ENCODE measurements at places on chromosomes 6 and 20.

DNA sequence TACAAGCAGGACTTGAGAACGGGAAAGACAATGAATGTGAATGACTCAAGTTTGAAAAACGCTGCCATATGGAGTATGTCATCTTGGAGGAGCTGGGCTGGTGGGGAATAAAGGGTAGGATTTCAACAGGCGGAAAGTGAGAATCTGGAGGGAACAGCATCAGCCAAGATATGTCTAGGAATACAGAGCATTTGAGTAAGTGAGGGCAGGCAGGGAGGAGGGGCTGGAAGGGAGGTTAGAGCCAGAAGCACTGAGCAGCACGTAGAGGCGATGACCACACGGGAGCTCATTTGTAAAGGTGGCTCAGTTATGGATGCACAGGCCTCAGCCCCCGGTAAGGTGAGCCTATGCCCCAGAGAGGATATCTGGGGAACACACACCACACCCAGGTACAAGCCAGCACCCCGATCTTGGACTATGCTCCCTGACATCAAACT is 115.1 kb downstream of the ZMYND8 start:
- DNase-seq: no peak

DNA sequence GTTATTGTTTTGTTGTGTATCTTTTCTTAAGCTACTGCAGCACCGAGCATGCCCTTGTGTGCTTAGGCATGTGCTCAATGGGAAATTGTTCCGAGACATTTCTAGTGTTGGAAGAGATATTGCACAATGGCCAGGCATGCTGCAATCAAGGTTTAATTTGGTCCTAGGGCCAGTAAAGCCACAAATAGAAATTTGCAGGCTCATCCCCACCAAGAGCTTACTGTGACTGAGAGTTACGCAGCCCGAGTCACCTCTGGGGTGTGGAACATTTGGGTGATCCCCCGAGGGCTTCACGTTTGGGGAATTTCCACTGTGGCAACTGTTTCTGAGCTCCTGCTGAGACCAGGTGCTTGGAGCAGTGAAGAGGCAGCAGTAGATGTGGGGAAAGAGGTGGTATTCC is 65.8 kb downstream of the ADTRP start:
- DNase-seq: no peak

DNA sequence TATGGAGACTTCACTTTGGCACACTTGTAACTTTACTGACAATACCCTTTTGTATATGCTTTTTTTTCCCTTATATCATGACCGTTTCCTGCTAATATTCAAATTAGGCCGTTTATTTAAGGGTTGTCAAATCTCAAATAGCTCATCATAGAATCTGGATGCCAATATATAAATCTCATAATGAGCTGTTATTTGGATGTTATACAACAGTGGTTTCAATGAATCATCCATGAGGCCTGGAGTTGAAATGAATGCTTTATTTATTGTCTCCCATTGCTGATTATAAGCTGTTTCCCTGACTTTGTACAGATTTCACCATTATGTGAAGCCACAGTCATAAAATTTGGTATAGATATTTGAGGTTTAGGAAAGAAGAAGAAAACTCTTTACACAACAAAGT is 256.1 kb downstream of the PLCB1 start:
- DNase-seq: no peak

DNA sequence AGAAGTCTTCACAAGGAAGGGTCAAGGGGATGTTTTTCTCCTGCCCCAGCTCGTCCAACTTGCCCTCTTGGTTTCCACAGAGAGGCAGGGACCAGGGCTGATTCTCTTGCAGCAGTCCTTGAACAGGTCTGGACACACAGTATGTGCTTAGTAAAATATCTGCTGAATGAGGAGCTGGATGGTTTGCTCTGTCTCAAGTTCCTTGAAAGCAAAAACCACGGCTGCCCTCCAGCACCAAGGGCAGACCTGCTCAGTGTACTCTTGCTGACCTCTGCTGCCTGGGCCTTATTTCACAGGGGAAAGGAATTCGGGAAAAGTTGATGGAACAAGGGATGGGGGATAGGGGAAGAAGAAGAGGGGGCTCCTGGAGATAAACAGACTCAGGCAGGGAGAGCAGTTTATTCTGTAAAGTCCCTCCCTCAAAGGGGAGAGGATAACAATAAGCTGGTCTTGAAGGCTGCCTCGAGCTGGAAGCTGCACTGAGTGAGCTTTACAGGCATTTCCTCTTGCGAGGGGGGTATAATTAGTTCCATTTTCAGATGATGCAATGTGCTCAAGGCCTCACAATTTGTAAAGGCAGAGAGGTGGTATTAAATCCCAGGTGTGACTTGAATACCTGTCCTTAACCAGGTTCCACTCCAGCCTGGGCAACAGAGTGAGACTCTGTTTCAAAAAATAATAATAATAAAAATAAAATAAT is 10.3 kb downstream of the KCNK5 start:
- no peak for DNase-seq

GRCh38 chr20:12067686-12068085 is 150.0 kb downstream of the BTBD3 start:
- no peak for DNase-seq

DNA sequence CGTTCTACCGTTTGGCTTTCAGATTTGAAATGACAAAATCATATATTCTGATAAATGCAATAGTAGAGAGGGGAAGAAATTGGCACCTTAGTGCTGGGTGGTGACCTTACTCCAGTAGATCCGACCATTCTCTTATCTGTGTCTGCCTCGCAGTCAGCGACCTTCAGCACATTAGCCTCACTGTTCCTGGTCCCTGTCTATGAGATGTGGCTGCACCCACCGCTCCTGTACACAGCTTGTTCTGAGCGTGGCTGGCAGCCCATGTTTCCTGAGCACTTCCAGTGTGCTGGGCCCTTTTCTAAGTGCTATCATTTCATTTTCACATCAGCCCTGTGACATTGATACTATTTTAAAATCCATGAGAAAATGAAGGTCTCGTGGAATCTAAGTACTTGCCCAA is 138.1 kb downstream of the TMEM242 start:
- no peak for DNase-seq

DNA sequence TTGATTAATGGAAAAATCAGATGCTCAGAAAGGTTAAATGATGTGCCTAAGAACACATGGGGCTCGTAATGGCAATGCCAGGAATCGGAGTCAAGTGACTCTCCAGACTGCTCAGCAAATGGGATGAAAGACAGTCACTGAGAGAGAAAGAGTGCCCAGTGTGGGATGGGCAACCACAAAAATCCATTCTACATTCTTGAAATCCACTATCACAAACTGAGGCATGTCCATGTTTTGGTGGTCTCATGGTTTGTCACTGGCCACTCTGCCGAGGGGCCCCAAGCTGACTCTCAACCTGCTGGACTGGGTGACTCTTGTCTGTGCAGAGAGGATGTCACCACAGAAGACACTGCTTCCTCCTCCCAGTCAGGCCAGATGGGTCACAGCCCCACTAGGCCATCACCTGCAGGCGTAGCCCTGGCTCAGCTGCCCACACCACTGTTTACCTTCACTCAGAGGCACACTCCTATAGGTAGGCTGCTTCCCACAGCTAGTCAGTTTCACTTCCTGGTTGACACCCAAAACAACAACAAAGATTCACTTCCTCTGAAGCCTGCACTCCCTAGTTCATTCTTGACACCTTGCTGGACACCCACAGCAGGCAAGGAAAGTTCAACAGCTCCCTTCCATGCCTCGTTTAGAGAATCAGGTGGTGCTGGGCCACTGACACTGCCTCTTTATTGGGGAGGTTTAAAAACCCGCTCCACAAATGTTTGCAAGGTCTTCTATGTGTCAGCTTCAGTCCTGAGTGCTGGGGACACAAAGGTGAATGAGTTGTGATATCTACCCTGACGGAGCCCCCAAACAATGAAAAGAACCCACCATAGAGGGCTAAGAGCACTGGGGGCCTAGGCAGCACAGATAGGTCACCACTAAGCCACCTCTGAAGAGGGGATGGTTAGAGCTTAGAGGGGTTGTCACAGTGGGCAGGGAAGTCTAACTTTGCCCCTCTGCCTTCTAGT is 21.7 kb downstream of the MAP1LC3A start:
- DNase-seq: no peak

GRCh38 chr6:125824946-125825771 is 34.4 kb downstream of the NCOA7 start:
- no peak for DNase-seq

- DNase-seq: no peak
Measured at GRCh38 chr20:16555754-16556153, 17.5 kb downstream of the KIF16B start.

GRCh38 chr6:53136000-53136609 is 12.5 kb downstream of the GCM1 start:
- DNase-seq: no peak

- DNase-seq: no peak
Measured at GRCh38 chr6:3607599-3607998, 143.9 kb downstream of the PXDC1 start.

GRCh38 chr20:62362590-62362940 is 4.5 kb downstream of the LAMA5 start:
- no peak for DNase-seq
